ENCODE measurements at places on chromosomes 6 and 20.

- no peak for DNase-seq
Observed at GRCh38 chr6:34491091-34491430, 25.2 kb downstream of the PACSIN1 start.

- no peak for DNase-seq
Observed at GRCh38 chr20:57601211-57601570, 19.0 kb downstream of the ZBP1 start.

DNA sequence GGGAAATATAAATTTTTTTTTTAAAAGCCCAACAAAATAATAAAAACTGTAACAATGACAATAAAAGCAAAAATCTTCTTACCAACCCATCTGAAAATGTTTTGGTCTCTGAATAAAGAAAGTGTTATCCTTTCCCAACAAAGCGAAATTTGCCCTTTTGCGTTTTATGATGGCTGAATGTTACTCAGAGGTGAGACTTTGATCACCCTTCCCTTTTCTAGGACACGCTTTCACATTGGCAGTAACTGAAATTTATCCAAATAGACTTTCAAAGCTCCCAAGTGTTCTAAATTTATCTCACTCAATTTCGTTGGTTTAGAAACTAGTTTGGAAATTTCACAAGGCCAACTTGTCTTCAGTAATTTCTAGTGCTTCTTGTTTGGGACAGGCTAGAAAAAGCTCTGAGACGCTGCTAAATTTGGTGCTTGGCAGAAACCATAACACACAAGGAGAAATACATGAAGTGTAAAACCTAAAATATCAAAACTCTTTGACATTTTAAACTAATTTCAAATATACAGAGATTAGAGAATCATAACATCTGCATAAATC, 354.5 kb upstream of the CITED2 start:
- no peak for DNase-seq

- DNase-seq = no peak
Observed at GRCh38 chr6:46356543-46356942, 134.7 kb downstream of the RCAN2 start.

DNA sequence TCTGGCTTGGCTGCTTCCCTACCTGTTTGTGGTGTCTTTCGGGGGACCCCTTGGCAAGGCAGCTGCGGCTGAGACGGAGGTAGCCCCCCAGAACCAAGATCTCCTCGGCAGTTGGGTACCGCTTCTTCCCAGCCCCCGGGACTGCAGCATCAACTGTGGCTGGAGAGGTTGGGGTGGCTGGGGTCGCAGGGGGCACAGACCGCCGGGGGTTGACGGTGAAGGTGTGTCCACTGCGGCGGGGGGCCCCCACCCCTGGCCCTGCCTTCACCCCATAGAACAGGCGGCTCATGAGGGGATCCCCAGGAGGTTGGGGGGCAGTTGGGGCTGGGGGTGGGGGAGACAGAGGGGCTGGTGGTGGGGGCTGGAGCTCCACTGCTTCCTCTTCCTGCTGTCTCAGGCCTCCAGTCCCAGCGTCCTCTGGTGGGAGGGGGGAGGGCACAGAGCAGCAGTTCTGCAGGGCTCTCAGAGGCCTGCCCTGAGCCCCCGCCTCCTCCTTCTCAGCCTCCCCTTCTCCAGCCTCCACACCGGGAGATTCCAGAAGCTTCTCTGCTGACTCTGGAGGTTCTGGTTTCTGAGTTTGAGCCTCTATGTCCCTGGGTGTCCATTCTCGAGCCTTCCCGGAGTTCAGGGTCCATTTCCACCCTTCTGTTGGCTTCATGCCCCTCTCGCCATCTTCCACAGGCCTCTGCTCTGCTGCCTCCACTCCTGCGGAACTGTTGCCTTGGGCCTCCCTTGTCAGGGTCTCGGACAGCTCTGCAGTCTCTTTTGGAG, 1.9 kb downstream of the PPP1R18 start:
- no peak for DNase-seq

GRCh38 chr6:11595903-11596302, 58.4 kb downstream of the TMEM170B start:
- DNase-seq = no peak

- no peak for DNase-seq
Observed at GRCh38 chr6:66103954-66104353, 396.9 kb upstream of the EYS start.

- no peak for DNase-seq
Observed at GRCh38 chr6:56475736-56476457, 166.8 kb downstream of the DST start.

DNA sequence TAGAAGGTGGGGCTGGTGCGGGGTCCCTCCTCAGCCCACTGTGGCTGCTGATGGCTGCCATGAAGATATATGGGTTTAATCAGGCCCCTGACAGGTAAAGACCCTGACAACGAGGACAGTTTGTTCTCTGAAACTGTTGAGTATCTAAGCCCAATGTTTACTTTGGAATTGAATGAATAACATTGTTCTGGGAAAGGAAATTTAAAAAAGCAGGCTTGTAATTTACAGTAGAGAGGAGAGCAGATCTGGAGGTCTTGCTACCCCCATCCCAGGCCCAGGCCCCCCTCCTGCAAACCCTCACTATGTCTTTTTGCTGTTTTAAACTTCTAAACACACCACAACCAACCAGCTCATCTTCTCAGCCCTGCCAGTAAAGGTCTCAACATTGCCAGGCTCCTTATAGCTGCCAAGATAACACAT, 171.3 kb downstream of the CDC5L start:
- no peak for DNase-seq

GRCh38 chr6:157635388-157636244, 187.4 kb upstream of the SNX9 start:
- no peak for DNase-seq

- no peak for DNase-seq
Observed at GRCh38 chr6:47464052-47464451, 13.5 kb upstream of the CD2AP start.

- DNase-seq = no peak
Observed at GRCh38 chr6:134381959-134382358, 64.0 kb upstream of the SGK1 start.
